ENCODE measurements at places on chromosomes 2 and 18.

DNA sequence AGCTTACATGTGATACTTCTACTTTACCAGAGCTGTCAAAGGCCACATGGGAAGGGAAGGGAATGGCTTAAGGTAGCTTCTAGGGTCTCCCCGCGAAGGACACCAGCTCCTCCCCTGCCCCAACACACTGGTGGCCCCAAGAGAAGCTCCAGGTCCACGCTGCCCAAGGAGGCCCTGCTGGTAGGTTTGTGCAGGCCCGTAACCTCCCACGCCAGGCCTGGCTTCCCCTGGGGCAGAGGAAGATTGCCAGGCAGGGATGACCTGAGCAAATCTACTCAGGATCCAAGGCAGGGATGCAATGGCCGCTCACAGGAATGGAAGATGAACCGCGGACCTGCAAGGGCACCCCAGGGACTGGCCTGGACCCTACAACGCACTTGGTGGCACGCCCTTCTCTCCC lies 205.1 kb downstream of the MGAT5 start:
- DNase-seq: no peak

- no peak for DNase-seq
Observed at GRCh38 chr2:128414351-128414750, 95.7 kb upstream of the HS6ST1 start.

GRCh38 chr2:159617646-159618045 lies 1.3 kb upstream of the BAZ2B start:
- DNase-seq: no peak

DNA sequence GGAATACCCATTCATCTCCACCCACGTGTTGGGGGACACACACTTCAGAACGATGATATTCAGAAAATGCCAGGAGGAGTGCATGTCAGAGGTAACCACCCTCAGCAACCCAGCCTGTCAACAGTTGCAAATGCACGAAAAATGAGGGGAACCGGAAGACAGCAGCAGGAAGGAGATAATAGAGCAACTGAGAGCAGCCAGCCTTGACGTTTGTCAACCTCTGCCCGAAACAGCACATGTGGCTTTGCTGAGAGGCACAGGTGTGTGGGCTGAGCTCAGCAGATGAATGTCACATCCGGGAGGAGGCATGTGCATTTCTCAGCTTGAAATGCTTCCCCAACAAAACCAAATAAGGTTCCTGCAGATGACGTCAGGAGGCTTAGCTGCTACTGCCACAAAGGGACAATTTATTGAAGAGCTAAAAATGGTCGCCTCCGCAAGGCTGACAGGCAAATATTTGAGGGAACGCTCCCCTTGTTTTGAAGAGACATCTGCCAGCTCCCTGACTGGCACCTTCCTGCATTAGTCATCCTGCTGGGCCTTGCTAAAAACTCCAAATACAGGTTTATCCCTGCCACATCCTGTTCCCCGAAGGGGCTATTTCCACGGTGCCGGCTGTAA lies 419.0 kb downstream of the NBAS start:
- peak; percentile 53 for DNase-seq

DNA sequence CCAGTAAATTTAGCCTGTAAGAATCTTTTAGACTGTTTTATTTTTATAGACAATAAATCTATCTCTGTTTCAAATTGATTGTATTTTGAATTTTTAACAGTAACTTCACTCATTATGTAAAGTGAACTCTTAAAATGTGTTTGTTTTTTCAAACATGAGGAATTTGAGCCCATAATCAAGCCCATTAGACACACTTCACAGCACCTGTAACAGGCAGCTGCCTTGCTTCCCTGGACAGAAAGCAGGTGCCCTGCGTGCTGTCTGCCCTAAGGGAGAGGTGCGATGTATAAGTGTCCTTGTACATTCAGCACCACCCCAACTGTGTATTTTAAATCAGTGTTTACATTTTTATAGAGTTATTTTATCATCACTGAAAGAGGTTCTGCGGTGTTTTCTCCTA lies 186.5 kb upstream of the TPO start:
- peak; percentile 83 for DNase-seq

DNA sequence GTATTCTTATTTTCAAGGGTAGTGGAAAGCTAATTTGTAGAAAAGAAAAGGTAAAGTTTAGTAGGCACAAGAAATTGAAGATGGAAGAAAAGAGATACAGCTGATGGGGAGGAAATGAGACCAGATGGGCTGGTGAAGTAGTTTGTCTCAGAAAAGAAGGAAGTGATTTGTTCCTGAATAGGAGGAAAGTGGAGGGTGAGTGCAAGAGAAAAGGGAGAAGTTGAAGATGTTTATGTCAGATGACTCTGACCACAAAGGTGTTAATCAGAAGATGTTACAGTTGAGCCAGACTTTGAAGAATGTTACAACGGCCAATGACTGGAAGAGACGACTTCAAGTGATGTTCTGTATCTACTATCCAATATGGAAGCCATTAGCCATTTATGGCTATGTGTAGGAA lies 21.2 kb downstream of the ZSCAN30 start:
- DNase-seq: no peak

- no peak for DNase-seq
Observed at GRCh38 chr2:159013103-159013502, 44.7 kb downstream of the TANC1 start.

GRCh38 chr18:23875966-23876895 lies 138.3 kb upstream of the TTC39C start:
- DNase-seq: no peak

- DNase-seq: no peak
Observed at GRCh38 chr2:46849046-46849715, 66.4 kb downstream of the MCFD2 start.

GRCh38 chr18:49098386-49098785 lies 147.6 kb upstream of the SMAD7 start:
- DNase-seq: no peak

DNA sequence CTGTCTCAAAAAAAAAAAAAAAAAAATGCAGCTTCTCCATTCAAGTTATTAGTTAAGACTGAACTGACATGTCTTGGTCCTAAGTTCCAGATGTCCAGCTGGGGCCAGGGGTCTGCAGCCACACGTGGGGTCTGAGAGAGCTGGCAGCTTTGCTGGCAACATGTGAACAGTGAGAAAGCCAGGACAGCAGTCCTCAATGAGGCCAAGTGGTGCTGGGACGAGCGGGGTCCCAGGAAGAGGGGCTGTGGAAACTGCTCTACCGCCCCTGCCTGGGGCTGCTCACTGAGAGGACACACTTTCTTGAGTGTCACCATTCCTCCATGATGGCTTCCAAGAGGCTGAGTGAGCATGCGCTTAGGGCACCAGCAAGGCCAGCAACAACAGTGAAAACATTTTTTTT lies 100.7 kb upstream of the TAF1B start:
- no peak for DNase-seq

DNA sequence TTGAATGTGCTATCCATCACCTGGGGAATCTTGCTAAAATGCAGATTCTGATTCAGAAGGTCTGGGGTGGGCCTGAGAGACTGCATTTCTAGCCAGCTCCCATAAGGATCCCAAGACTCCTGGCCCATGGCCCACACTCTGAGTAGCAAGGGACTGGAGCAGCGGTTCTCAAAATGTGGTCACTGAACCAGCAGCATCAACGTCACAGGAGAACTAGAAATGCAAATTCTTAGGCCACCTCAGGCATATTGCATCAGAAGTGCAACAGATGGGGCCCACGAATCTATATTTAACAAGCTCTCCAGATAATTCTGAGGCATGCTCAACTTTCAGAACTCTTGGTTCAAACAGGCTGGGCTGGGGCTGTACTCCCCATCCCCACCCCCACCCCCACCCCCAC lies 74.6 kb downstream of the DHRS9 start:
- DNase-seq: no peak

GRCh38 chr2:39919511-39920306 lies 140.7 kb upstream of the THUMPD2 start:
- DNase-seq: no peak

DNA sequence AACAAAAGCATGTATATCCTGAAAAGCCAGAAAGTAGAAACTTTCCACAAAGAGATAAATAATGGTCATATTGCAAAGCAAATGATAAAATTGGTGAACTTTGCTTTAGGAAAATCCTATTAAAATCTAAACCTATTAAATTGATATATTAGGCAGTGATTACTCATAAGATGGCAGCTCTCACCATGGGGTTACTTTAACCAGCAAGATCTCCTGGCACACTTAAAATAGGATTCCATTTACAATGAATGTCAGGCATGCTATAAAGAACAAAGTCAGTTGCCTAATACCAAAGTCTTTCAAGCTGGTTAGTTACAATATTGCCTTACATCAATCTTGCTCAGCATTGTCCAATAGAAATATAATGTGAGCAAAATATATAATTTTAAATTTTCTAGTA lies 816.2 kb downstream of the BCL11A start:
- DNase-seq: no peak

- no peak for DNase-seq
Observed at GRCh38 chr18:9000733-9001132, 101.8 kb upstream of the NDUFV2 start.

DNA sequence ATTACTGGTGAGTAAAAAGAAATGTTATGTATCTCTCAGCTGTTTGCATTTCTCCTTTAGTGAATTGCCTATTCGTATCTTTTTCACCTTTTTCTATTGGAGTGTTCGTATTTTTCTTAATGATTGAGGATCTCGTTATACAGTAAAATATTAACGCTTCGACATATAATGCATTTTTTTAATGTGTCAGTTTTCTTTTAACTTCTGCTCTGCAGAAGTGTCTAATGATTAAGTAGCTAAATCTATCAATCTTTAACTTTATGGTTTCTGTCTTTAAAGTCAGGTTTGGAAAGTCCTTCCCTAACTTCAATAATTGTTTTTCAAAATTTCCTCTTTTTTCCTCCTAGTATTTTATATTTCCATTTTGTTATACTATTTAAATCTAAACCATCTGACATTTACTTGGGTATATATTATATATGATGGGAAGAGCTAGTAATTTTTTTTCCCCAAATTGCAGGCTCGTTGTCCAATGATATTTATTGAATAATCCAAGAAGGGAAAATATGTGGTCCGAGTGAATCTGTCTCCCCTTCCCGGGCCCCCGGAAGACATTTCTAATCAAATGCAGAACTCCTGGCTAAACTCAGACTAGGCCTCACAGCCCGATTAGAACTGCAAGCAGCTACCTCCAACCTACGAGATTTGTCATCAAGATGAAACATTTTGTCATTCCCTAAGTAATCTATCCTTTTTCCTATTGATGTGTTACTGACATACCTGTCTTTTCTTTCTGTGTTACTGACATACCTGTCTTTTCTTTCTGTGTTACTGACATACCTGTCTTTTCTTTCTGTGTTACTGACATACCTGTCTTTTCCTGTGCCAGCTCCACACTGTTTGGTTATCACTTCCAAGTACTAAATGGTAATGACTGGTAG lies 17.2 kb downstream of the PCBP1 start:
- peak; percentile 63 for DNase-seq

DNA sequence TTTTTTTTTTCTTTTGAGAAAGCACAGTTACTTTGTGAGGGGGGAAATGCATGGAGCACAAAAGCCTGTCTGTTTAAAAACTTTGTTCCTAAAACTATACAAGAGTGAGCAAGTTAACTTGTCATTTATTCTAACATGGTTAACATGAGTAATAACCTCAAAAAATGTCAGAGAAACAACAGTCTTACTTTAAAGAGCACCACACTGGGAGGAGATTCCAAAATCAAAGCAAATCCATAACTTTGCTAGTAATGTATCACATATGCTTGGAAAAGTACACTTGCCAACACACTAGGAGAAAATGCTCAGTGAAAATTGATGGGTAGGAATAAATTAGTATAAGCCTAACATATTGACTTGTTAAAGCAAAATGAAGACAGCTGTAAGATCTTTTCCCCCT lies 157.1 kb downstream of the PRPF40A start:
- DNase-seq: no peak

DNA sequence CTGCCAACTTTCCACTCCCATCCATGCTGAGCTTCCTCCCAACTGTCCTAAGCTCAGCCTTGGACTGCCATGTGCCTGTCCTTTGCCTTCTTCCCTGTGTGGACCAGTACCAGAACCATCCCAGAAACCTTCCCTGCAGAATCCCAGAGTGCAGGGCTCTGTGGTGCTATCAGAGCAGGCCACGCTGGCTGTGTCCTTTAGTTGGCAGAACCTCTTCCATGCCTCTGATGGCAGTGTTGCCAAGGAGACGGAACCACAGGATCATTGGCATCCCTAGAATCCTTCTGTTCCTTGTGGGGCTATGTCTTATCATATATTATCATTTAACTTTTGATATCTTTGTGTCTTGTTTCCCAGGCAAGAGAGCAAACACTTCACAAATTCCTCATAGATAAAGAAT lies 73.0 kb upstream of the NOSTRIN start:
- no peak for DNase-seq

- DNase-seq: no peak
Observed at GRCh38 chr2:237982039-237982725, 15.4 kb downstream of the UBE2F start.

DNA sequence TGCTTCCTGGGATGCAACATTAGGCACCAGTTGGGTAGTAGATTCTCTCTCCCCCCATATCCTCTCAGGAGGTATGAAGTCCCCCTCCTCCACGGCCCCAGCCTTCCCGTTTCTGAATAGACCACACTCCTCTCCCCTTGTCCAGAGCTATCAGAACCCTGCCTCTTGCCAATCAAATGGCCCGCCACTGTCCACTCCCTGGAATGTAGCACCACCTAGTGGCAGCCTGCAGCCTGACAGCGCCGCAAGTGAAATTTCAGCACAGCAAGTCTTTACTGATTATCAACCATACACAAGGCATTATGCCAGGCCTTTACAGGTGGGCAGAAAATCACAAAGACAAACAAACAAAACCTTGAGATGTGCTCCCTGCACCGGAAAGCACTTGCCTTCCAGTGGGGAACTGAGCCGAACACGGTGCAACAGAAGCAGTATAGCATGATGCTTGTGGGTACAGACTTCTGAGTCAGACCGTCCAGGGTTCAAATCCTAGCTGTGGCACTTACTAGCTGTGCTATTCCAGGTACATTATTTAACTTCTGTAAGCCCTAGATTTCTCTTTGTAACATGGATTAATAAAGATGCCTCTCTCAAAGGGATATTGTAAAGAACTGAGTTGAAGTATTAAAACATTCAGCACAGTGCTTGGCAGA lies 174.0 kb downstream of the SMAD2 start:
- DNase-seq: peak; percentile 80

DNA sequence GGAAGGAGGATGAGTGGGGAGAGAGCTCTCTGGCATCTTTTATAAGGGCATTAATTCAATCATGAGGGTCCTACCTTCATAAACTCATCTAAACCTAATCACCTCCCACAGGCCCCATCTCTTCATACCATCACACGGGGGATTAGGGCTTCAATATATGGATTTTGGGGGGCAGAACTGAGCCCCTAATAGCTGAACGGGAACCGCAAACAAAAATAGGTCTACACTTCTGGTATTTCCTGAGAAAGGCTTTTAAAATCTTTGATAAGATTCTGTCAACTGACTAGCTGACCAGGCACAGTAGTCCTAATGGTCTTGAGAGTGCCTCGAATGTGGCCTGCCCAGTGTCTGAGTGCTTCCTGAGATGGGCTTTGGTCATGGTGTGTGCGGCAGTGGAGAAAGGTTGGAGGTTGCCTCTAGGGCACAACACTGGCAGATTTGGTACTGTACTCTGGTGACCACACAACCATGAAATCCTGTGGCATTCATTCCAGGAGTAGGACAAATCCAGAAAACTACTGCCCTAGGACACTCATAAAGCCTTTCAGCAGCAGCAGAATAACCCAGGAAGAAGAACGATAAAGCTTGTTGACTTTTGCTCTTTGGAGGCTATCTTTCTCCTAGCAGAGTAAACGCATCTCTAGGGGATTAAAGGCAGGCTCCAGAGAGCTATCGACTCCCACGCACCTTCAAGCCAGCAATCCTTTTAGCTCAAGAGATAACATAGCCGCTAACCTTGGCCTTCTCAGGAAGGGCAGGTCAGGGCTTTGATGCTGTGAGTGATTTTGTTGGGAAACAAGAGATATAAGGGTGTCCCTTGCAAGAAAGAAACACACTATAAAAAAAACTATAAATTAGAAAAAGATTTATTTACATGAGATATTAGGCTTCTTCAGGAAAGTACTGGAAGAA lies 12.3 kb upstream of the APOB start:
- DNase-seq: no peak
